G401 (cell line): ENCODE measurements at places on chromosomes 13 and 19. TPM values are rescaled to one million over a fixed set of nuclear protein-coding genes. Genes with fewer than 3 reads are reported as not detected.

DNA sequence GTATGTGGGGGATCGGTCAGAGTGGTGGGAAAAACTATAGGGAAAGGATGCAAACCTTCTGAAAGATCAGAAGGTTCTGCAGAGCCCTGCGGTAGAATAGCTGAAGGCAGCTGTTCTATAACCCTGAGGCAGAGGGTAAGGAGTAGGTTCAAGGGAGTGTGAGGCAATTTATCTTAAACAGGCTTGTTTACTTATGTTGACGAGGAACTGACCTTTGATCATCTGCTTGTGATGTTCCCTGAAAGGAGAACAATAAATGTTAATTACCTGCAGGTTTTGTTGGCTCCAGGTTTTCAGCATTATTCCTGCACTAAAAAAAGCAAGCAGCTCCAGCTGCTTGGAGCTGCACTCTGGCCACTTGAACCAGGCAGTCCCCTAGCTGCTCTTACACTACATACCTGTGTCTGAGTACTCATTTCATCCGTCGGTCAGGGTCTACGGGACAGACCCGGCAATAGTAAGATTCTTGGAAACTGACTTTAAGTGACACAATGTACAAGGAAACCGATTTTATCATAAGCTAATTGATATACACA is 202.1 kb downstream of the TBC1D4 start:
- DNase-seq = no peak

DNA sequence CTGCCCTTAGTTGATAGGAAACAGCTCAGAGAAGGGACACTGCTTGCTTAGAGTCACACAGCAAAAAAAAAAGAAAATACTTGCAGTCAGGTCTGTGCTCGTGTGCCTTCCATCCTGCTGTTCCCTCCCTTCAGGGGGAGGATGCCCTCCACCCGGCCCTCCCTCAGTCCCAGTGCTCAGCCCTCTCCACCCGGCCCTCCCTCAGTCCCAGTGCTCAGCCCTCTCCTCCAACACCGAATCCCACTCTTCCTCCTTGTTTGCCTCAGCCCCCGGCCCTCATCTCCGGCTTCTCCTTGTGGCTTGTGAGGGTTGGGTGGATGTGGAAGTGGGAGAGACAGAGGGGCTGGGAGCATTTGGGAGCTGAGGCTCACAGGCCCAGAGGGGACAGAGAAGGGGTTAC is 5.8 kb downstream of the TFPT start:
- DNase-seq = no peak

GRCh38 chr13:28041031-28041461 is 52.6 kb upstream of the URAD start:
- DNase-seq = peak; percentile 31

DNA sequence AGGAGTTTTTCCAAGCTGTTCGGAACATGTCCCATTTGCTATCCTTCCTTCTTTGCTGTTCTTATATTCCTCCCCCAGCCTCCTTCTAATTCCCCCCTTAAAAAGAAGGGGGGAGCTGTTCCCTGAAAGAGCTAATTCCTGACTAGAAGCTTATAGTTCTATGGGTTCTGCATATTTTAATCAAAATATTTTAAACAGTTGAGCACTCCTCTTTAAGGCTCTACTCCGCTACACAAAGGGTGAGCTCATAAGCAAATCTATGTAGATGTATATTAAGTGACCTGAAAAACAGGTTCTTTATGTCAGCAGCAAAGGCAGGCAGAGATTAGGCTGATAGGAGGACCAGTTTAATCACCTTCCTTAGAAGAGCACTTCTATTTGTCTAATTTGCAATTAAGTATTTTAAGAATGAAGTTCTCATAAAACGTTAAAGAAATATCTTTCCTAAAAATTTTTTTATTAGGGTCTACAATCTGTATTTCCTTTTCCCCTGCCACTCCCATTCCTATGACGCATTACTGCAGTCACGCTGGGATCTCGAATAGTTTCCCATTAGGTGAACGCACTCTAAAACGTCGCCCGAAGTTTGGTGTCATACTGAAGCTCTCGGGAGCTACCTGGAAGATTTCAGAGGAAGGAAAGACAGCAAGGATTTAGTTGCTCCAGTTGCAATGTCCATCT is 5.2 kb downstream of the EFNB2 start:
- no peak for DNase-seq

The HOOK2 gene
- total RNA-seq = 19.4 and 20.2 TPM in 2 replicates

DNA sequence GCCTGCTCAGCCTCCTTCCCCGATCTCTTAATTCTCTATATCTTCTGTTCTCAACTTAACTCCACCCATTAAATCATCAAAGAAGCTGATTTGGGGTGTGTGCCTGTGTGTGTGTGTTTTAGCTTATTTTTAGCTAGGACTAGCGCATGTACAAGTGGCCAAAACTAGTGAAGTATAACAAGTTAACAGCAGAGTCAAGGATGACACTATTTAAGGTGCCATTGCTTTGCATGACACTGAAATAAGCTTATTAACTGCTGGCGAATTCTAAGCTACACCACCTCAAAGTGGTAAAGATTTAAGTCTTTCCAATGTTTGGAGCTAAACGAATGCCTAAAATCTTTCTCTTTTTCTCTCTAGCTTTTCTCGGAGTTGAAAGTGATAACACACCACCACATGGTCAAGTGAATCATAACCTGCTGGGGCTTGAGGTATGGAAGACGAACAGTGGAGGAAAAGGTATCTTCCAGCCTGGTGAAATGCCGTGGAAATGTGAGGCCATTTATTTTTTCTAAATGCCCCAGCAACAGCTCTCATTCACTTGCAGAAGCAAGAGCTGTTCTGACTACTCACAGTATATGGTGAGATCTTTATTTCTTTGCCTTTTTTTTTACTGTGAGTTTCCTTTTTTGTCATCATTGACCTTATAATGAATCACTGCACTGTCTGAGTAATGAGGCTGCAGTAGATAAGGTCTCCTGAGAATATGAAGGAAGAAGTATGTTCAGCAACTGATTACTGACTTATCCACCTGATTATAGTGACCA is 570.3 kb downstream of the PCDH9 start:
- DNase-seq = no peak

The ZNF98 gene
- total RNA-seq = not detected in 2 replicates

The URAD gene
- not detected in 2 replicates for total RNA-seq

The ZNF577 gene
- total RNA-seq = 3.0 and 3.3 TPM in 2 replicates

GRCh38 chr19:13931391-13932148 is 6.6 kb downstream of the PODNL1 start:
- no peak for DNase-seq

DNA sequence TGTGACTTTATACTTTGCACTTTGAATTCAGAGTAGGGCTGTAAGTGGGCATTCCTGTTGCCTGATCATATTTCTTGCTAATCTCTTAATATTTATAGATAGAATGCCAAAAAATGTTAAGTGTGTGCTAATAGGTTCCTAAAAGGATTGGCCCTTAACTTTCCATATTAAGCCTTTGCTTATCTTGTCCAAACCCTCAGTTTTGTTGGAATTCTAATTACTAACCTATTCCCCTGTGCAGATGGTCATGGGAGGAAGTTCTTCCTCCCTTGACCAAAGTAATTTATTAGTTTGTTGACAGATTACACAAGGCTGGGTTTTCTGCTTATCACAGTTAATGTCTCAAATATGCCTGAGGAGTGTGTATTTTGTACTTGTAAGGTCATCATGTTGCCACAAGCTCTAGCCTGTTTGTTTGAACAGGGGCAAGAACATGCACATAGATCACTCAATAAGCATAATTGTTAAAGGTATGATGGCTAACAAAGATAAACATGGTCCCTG is 541.1 kb upstream of the SPRY2 start:
- no peak for DNase-seq

GRCh38 chr19:6204212-6204611 is 68.7 kb downstream of the ACSBG2 start:
- no peak for DNase-seq

The CCDC70 gene
- total RNA-seq = not detected in 2 replicates

DNA sequence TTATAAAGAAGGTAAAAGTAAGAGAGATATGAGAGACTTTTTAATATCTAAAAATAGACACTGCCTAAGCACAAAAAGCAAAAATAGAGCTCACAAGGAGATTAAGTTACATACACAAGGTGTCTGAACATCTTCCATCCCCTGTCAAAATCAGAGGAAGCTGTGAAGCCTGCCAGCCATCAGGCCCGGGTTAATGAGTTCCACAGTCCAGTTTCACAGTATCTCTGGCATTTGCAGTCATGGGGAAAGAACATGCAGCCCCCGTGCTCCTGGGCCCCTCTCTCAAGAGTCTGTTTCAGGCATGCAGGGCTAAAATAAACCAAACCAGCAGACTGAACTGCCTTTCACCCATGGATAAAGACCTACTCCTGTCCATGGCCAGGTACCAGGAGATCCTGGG is 79.2 kb downstream of the TBC1D4 start:
- no peak for DNase-seq

The AP1M2 gene
- 75.0 and 80.7 TPM in 2 replicates for total RNA-seq

The PNMA8A gene
- 40.3 and 40.5 TPM in 2 replicates for total RNA-seq

The ZNF763 gene
- total RNA-seq = 0.41 and 0.55 TPM in 2 replicates

The C19orf81 gene
- 10.0 and 13.1 TPM in 2 replicates for total RNA-seq

GRCh38 chr13:114035186-114035582 is 61.3 kb upstream of the C13orf46 start:
- DNase-seq = no peak

The ZNF506 gene
- total RNA-seq = not detected in 2 replicates

The IFNL2 gene
- not detected in 2 replicates for total RNA-seq

The ZBTB32 gene
- 0.17 TPM in 1 of 2 replicates, not detected in the other for total RNA-seq

The ZNF599 gene
- total RNA-seq = 8.4 and 12.5 TPM in 2 replicates
